ENCODE measurements at places on chromosomes 2 and 18. TPM values are rescaled to one million over a fixed set of nuclear protein-coding genes. Genes with fewer than 3 reads are reported as not detected.

DNA sequence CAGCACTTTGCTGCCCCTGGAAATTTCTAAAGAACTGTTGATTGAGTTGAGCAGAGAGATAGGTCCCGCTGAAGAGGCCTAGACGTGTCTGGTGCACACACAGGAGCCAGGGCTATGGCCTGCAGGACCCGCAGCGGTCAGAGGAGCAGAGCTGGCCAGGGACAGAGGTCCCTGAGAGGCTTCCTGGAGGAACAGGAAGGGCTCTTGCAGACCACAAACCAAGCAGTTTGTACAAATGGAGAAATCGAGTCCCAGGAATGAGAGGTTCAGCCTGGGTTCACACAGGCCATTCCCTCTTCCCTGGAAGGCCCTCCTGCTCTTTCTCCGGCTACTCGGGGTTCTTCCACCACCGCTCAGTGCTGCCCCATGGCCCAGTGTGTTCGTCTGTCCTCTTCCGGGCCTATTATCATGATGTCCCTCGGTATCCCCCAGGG is 1.2 kb upstream of the BIN1 start:
- DNase-seq: no peak

DNA sequence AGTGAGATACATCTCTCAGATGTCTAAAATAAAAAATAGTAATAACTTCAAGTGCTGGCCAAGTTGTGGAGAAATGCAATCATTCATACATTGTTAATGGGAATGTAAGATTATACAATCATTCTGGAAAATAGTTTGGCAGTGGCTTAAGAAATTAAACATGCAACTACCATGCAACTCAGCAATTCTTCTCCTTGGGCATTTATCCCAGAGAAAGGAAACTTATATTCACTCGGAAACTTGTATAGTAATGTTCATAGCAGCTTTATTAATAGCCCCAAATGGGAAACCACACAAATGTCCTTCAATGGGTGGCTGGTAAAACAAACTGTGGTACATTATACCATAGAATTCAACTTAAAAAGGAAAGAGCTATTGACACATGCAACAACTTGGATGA is 274.0 kb upstream of the SPRED2 start:
- DNase-seq: no peak

The TUBB8B gene
- total RNA-seq: not detected

- no peak for DNase-seq
These were observed 28.9 kb upstream of the GTF2A1L start for GRCh38 chr2:48588745-48589144.

DNA sequence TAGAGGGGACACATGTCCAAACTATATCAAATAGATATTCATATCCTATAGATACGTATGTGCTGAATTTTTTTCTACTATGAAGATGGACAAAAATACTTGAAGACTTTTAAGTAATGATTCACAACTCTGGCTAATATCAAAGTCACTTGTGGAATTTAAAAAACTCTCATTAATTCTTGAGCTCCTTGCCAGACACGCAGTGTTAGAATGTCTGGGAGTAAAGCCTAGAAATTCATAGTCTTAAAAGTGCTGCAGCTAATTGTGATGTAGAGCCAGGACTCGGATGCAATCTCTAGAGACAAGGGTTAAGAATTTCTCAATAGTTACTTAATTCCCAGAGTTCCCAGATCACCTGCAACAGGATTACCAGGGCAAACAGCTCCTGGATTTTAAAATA is 107.4 kb downstream of the ARL6IP6 start:
- DNase-seq: no peak

GRCh38 chr2:1854729-1855547 is 110.6 kb upstream of the PXDN start:
- DNase-seq: no peak

DNA sequence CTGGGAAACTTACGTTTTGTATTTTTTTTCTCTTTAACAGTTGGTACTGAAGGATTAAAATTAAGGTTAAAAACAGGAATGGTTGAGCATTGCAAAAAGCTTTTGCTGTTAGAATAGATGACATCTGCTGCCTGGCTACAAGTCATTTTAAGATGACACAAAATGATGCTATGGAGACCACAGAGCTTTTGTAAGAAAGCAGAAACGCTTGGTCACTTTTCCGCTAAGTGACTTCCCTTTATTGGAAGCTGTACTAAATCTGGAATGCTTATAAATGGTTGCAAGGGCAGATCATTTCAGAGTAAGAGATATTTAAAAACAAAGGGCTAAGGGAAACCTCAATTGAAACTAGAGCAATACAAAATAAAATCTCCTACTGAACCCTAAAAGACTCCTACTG is 544.0 kb downstream of the STK39 start:
- DNase-seq: no peak

GRCh38 chr2:107742460-107743027 is 84.1 kb upstream of the RGPD4 start:
- no peak for DNase-seq

DNA sequence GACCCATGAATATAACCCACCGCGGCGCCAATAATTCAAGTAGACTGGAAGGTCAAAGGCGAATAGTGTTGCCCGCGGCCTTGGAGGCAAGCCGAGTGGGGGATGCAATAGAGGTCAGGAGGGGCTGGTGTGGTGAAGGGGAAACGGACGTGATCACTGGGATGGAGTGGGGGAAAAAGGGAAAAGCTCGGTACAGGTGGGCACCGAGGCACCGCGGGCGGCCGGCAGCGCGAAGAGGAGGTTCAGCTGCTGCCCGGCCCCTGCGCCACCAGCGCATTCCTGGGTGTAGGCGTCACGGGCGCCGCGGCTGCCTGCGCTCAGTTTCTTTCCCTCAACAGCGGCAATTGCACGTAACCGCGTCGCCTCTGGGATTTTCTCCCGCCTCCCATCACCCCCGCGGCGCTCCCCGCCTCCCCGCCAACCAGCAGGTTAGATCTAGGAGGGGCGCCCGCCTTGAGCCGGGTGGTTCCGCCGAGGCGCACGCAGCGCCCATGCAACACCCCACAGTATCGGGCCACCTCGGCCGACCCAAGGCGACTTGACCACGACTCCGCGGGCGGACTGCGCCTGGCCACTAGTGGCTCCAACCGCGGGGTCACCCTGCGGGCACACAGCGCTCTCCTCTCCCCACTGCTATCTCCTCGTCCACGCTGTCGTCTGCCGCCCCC is 1.5 kb downstream of the RND3 start:
- peak; percentile 3 for DNase-seq

DNA sequence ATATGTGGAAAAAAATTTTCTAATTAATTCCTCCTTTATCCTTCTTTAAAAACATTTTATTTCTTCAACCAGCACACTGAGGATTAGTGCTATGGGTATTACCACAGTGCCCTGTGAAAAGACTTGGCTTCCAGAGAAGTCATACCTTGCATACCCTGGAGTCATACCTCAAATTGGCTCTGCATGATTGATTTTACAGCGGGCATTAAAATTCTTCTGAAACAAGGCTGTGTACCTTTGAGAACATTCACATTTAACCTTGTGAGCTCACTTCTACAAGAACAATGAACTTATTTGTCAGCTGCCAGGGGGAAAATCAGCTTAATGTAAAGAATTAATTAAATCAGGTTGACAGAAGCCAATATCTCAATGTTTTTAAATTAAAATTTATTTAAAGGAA is 44.6 kb downstream of the SLC35F5 start:
- no peak for DNase-seq

The COLEC11 gene
- not detected for total RNA-seq

DNA sequence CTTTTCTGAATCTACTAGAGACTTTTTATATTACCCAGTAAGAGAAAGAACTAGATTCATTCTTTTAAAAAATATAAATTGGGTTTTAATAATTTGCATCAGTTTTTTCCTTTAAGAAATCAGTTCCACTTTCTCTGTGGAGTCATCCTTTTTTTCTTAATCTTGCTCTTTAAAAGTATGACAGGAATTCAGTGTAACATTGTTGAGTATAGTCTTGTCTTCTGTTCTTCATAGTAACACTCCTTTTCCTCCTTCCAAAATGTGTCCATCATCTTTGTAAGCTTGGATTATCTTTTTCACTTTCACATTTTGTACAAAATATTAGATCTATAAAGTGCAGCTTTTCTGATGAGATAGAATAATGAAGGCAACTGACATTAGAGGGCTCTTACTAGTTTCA is 135.4 kb downstream of the HAUS1 start:
- no peak for DNase-seq

The LDLRAD4 gene
- total RNA-seq: 59.2 TPM

GRCh38 chr18:74288041-74288440 is 3.7 kb downstream of the CYB5A start:
- no peak for DNase-seq

- DNase-seq: no peak
These were observed 787.2 kb downstream of the METTL4 start for GRCh38 chr18:1784113-1784512.

GRCh38 chr18:39453882-39454281 is 1888.3 kb upstream of the CELF4 start:
- DNase-seq: no peak

GRCh38 chr18:23824669-23825068 is 135.4 kb downstream of the LAMA3 start:
- DNase-seq: no peak

The C1GALT1C1L gene
- 0.21 TPM for total RNA-seq

DNA sequence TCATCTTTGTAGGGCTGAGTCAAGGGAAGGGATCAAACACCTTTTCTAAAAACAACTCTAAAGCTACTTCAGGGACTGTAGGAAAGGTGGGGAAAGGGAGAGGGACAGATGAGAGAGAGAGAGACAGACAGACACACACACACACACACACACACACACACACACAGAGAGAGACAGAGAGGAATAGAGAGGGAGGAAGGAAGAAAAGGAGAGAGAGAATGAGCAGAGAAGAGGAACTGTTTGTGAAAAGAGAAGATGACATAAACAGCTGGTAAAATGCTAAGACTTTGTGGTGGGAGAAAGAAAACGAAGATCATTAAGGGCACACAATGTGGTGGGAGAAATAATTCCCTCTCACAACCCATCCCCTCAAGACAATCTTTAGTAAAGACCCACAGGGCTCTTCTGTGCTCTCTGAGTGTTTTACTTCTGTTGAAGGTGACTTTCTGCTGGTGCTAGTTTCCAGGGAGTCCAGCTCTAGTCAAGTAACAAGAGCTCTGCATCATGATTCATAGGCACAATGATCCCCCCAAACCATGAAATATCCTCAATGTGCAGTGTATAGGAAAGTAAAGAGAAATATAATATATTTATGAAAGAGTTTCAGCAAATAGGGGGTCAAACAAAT is 77.2 kb upstream of the STK17B start:
- no peak for DNase-seq

DNA sequence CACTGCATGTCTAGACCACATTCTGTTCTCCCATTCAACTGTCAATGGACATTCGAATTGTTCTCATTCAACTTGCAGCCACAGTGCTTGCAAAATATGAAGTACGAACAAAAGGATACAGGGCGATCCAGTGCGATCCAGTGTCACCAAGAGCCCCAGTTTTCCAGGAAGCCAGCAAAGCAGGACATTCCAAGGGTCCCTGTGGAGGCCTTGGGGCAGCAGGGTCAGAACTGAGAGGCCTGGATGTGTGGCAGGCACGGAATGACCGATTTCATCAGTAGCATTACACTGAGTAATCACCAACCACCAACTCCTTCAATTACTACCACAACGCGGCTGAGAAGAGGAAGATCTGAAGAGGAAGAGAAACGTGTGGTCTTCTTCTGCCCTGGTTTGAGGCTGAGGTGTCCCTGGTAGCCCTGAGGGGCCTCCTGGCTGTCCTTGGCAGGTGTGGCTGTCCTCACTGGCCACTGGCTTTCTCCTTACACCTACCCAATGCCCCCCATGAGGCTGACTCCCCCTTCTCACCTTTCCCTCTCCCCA is 172.7 kb upstream of the FHL2 start:
- no peak for DNase-seq

DNA sequence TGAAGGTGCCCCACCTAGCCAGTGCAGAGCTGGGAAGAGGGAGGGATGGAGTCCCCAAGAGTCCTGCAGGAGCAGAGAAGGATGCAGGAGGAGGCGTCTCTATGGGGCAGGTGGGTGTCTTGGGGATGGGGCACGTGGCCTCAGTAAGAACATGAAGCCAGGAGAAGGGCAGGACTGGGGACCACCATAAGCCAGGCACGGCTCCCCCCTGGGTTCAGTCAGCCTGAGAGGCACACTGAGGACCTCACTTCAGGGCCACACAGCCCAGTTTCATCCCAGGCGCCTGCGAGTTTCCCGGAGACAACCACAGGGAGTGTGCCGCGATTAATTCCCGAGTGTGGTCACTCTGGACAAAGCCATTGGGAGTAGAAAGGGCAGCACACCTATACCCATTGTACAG is 120.3 kb downstream of the GYPC start:
- peak; percentile 54 for DNase-seq

- DNase-seq: no peak
These were observed 49.3 kb downstream of the UXS1 start for GRCh38 chr2:106144621-106145331.

The SLC4A3 gene
- not detected for total RNA-seq

DNA sequence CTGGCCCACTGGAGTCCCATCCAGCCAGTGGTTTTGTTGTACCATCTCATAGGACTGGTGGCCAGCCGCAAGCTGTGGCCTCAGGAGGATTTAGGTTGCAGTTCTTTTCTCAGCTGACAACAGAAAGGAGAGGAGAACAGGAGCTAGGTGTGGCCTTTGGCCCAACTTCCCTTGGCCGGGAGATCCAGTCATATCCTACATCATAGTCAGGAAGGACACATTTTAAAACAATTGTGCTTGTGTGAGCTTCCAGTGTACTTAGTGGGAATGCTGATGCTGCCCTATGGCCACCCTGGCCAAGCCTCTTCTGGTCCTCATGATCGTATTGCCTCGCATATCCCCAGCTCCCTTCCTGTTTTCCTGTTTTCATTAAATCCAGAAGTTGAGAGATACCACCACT is 98.1 kb downstream of the WDSUB1 start:
- no peak for DNase-seq

The MSGN1 gene
- total RNA-seq: not detected

GRCh38 chr2:217954971-217955740 is 47.6 kb downstream of the TNS1 start:
- DNase-seq: no peak

GRCh38 chr2:119490653-119491195 is 33.6 kb downstream of the SCTR start:
- DNase-seq: no peak

GRCh38 chr18:12301263-12302005 is 6.6 kb upstream of the TUBB6 start:
- DNase-seq: no peak

The DGUOK gene
- total RNA-seq: 89.1 TPM

DNA sequence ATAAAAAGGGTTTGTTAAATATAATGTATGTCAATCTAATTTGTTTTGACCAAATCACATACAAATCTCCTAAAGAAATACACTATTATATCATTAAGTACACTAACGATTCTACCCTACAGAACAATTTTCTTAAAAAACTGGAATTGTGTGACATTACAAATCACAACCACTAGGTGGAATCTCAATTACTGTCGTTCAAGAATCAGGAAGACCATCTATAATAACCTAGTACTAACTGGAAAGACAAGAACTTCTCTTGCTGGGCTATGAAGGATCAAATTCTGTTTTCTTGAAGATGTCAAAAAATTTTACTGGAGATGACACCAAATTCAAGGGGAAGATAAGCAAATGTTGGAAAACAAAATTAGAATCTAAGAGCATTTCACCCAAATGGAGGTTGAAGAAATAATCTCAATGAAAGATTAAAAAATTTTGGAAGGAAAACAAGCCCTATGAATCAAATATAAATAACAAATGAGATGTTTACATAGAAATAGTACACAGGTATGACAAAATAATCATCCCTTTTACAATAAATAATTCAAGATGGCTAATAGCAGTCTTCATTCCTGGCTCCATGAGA is 110.9 kb downstream of the STK39 start:
- DNase-seq: no peak

GRCh38 chr18:34834897-34835296 is 124.8 kb downstream of the DTNA start:
- no peak for DNase-seq

The KRCC1 gene
- 11.7 TPM for total RNA-seq

- DNase-seq: no peak
These were observed 399.4 kb upstream of the HS6ST1 start for GRCh38 chr2:128717758-128718710.
